ENCODE measurements at places on chromosomes 6 and 20.

DNA sequence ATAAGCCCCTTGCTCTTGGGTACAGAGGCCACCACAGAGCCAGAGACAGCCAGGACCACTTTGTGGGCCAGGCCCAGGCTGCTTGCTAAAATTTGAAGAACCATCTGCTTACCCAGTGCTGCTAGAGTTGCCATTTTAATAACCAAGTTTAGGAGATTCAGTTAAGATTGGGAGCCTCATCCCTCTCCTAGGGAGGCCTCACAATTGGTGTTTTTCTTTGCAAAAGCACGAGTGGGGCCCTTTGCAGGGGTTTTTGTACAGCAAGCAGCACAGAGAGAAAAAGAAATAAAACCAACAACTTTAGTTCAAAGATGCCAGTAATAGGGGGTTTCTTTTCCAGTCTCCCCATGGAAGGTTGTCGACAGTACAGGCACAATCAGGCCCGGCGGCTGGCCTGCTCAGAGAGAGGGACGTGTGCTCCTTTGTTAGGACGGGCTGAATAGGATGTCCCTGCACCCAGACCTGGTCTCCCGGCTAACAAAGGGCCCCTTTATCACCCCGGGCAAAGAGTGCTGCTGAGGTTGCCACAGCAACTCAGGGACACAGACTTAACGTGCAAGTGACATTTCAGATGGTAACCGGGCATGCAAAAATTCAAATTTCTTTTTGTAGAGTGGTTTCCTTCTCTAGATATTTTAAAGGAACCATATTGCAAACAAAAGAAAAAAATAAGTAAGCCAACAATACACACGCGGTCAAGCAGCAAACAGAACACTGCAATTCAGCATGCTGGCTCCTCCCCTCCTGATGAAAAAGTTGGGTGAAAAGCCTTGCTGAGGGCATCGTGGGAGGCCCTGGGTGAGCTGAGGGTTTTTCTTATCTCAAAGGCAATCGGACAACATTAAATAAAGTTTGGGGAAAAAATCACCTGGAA, 10.5 kb upstream of the TOX2 start:
- no peak for DNase-seq

- no peak for DNase-seq
Measured at GRCh38 chr6:133704371-133704770, 184.5 kb upstream of the TCF21 start.

GRCh38 chr20:25281541-25281991, 33.7 kb downstream of the PYGB start:
- DNase-seq, result no peak

DNA sequence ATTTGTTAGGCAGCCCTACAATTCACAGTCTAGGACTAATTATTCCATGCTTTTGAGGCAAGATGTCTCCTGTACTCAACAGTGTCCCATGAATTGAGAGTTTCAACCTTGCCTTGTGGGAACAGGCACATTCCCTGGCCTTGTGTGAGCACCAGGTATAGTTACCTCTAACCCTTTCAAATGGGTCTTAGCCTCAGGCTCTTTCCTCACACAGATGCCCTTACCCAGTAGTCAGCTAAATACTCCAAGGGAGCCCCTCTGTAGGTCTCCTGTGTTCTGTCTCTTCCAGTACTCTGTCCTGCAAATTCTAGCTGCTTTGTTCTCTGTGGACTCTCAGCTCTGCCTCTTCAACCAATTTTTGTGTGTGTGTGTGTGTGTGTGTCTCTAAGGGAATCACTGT, 135.3 kb downstream of the ZFAND3 start:
- no peak for DNase-seq

GRCh38 chr6:84274856-84275255, 47.4 kb upstream of the CEP162 start:
- no peak for DNase-seq

- no peak for DNase-seq
Measured at GRCh38 chr20:32969356-32970114, 34.7 kb downstream of the SUN5 start.

GRCh38 chr6:10522929-10523573, 1.9 kb downstream of the GCNT2 start:
- DNase-seq, result no peak

- DNase-seq, result no peak
Measured at GRCh38 chr6:20698675-20699074, 164.4 kb downstream of the CDKAL1 start.

DNA sequence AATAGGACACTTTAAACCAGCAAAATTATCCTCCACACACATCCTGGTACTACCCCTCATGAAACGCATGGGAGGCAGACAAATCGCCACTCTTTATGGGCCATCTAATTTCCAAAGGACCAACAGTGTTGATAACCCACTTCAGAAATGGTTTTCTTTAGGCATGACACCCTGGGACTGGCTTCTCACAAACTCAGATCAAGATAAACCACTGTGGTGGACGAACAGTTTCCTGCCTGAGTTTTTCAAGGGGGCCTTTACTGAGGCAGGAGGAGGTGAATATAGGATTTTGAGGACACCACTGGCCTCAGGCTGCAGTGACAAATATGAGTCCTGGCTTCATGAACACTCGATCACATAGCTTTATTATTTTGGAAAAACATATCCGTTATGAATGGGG, 26.0 kb downstream of the TRAM2 start:
- no peak for DNase-seq

GRCh38 chr20:41551011-41551705, 67.0 kb downstream of the CHD6 start:
- no peak for DNase-seq

Data from stimulated activated CD4-positive, alpha-beta T cell treated with anti-CD3 and anti-CD28 coated beads, Interleukin-4, amount 100 ng/mL, for 4 hours (primary cell).